ENCODE measurements at places on chromosomes 6 and 20.

DNA sequence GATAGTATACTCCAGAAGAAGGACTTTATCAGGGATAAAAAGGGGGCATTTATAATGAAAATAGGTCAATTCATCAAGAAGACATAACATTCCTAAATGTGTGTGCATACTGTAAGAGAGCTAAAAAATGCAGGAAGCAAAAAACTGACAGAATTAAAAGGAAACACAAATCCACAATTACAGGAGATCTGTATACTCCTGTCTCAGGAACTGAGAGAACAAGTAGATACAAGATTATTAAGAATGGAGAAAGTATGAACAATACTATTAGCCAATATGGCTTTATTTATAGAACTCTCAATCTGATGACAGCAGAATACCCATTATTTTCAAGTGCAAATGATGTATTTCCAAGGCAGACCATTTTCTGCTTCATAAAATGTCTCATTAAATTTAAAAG lies 167.7 kb upstream of the BMP5 start:
- no peak for DNase-seq

GRCh38 chr6:95244751-95245150 lies 332.6 kb upstream of the MANEA start:
- DNase-seq = no peak

- peak; percentile 66 for DNase-seq
Observed at GRCh38 chr6:161370880-161371279, 97.0 kb upstream of the AGPAT4 start.

DNA sequence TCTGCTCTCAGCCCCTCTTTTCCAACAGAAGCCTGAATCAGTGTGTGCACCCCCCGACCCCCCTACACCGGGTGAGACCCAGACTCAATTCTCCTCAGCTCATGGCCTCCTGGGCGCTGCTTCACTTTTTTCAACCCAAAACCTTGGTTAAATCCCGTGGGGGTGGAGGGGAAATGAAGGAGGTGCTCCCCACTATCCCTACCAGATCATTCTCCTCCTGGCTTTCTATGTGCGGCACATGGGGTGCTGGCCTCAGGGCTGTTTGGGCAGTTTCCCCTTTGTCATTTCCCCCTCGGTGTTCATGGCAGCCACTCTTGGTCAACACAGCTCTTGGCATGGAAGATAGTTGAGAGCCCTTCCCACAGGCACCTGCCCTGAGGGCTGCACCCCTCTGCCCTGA lies 4.6 kb downstream of the CST4 start:
- no peak for DNase-seq

- no peak for DNase-seq
Observed at GRCh38 chr20:59019217-59019616, at the start of gene TUBB1. Gene TUBB1 (plus strand): TSS chr20:59019429. CDS start chr20:59019523, 94 bp downstream.

DNA sequence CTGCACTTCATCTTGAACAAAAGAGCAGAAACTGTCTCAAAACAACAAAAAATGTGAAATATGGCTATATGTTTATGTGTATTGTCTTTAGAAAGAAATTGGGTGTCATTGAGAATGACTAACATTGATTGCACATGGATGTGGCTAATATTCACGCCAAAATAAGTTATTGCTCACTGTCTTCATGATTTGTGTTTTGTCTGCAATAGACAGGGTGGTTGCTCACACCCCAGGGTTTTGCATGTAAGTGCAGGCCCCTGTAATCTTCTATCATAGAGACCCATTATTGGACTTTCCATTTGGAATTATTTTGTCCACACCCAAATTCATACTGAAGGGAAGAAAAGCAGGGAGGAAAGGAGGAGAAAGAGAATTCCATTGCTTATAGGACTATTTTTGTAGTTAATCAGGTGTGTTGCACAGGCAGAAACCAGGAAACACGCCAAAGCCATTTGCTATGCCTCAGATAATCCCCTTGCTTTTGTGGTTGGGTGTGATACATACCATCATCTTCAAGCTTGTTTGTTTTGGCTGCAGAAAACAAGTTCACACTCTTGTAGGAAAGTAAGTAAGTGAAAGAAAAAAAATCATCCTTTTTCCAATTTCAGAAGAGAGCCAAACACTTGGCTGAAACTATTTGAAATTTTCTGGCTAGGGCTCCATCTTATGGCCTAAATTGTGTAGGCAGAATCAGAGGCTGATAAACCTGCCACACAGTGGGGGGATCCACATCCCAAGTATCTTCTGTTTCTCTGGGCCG lies 214.1 kb downstream of the COL12A1 start:
- no peak for DNase-seq

DNA sequence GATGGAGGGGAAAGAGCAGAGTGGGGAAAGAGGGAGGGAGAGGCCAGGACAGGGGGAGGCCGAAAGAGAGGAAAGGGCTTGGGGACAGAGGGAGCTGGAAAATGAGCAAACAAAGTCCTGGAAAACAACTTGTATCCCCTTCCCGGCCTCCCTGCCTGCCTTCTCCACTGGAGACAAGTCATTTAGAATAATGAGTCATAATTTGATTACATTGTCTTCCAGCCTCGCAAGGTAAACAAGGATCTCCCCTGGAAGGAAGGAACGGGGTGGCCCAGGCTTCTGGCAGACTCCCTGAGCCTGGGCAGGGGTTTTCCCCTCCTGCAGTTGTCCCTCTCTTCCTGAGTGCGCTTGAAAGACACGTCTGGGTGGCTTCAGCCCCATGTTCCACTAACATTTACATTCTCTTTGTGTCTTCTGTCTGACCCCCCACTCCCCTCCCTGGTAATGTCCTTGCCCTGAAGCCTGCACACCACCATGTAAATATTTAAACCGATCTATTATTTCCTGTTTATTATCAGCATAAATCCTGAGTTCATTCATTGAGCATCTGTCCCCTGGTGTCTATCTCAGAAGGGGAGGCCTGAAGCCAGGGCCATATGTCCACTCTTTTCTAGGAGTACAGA lies 12.1 kb upstream of the MRPS18A start:
- DNase-seq = no peak

- no peak for DNase-seq
Observed at GRCh38 chr20:60232380-60232779, 274.2 kb downstream of the CDH26 start.

GRCh38 chr20:24316731-24317130 lies 152.7 kb upstream of the SYNDIG1 start:
- DNase-seq = no peak

- no peak for DNase-seq
Observed at GRCh38 chr6:71130277-71130676, 158.3 kb upstream of the OGFRL1 start.

Measured in BE2C (cell line).